ENCODE measurements at places on chromosomes 11 and 22. TPM values are rescaled to one million over a fixed set of nuclear protein-coding genes. Genes with fewer than 3 reads are reported as not detected.

Gene ZDHHC13
- 64.7 TPM for total RNA-seq

Gene EIF3D
- total RNA-seq: 481 TPM

Gene IZUMO1R
- total RNA-seq: not detected

Gene CCDC116
- 1.3 TPM for total RNA-seq

- H3K27me3 ChIP-seq: no peaks in the 10 kb centered on the region
- H3K4me1 ChIP-seq: no peaks in the 10 kb centered on the region
- no peak overlapping the region for H3K4me3 ChIP-seq
- no peaks in the 10 kb centered on the region for H3K36me3 ChIP-seq
These were observed 14.2 kb downstream of the OR52A5 start for GRCh38 chr11:5123802-5124521.

- peaks cover 26% of the 10 kb centered on the region for H3K36me3 ChIP-seq
- H3K27ac ChIP-seq: no peak overlapping the region
- no peaks in the 10 kb centered on the region for H3K4me1 ChIP-seq
- DNase-seq: no peak
- H3K27me3 ChIP-seq: no peaks in the 10 kb centered on the region
These were observed 18.5 kb upstream of the MED17 start for GRCh38 chr11:93765551-93765950.

DNA sequence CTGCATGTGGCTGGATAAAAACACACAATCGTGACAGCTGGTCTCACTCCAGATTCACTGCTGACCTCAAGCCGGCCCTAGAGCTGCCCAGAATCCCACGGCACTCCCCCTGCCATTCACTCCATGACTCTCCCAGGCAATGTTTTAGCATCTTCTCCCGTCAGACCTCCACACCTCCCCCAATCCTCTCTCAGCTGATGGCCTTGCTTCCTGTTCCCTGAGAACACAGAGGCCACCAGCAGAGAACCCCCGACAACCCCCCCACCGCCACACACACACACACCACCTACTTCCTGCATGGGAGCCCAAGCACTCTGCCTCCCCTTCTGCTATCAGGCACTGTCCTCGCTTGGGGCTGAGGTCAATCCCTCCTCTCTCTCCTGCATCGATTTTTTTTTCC lies 9.3 kb downstream of the TNKS1BP1 start:
- H3K4me3 ChIP-seq: no peak overlapping the region
- no peak for DNase-seq
- H3K27ac ChIP-seq: no peak overlapping the region

DNA sequence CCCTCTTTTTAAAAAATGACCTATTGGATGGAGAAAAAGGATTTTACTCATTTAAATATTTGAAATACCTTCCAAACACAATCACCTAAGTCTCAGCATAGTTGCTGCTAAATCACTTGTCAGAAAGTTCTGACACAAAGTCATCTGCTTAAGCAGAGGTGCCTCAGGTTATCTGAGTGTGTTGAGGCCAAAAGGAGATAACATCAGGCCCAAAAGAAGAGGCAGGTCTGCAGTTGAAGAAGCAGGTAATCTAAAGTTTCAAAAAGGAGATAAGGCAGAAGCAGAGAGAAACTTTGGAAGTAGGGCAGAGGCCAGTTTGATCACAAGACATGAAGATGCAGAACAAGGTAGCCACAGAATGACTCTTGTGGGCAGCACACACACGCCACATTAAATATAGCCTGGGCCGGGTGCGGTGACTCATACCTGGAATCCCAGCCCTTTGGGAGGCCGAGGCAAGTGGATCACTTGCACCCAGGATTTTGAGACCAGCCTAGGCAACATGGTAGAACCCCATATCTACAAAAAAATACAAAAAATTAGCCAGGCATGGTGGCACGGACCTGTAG lies 175.7 kb upstream of the API5 start:
- no peaks in the 10 kb centered on the region for H3K27me3 ChIP-seq
- DNase-seq: no peak
- no peak overlapping the region for H3K4me3 ChIP-seq
- H3K36me3 ChIP-seq: no peaks in the 10 kb centered on the region

- H3K4me3 ChIP-seq: no peak overlapping the region
- no peaks in the 10 kb centered on the region for H3K27me3 ChIP-seq
- no peak overlapping the region for H3K27ac ChIP-seq
These were observed 31.5 kb upstream of the RAB38 start for GRCh38 chr11:88206751-88207150.
